ENCODE measurements at places on chromosomes 11 and 22.

DNA sequence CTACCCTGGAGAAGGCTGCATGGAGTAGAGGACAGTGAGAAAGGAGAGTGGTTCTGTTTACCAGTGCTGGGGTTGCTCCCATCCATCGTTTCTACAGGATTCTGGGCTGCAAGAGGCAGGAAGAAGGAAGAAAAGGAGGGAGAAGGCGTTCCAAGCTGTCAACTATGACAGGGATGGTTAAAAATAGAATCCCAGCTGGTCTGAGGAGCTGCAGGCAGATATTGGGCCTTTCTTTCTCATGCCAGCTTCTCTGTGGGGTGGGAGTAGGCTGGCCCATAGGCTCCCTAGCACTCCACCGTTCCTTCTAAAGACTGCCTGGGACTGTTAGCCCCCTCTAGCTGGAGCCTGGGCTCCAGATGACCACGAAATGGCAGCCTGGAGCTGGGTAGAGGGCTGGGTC, 13.6 kb downstream of the CCKBR start:
- no peak for DNase-seq
- H3K4me1 ChIP-seq: peaks cover 14% of the 10 kb centered on the region
- H3K27me3 ChIP-seq: peaks cover 5% of the 10 kb centered on the region
- no peak overlapping the region for H3K4me3 ChIP-seq
- no peak overlapping the region for H3K27ac ChIP-seq
- no peaks in the 10 kb centered on the region for H3K36me3 ChIP-seq

DNA sequence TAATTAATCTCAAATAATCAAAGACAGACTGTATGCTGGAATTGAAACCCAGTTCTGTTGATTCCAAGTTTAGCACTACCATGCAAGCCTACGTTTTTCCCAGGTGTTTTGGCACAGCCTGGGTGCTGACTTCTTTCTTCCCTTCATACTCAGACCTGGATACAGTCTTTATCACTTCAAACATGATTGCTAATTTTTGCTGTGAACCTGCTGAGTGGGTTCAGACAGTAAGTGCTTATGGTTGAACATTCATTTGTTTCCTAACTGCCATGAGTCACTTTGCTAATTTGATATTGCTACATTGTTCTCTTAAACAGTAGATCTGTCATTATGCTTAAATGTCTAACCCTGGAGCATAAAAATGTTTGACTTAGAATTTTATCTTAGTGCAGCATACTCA, 12.2 kb downstream of the PAAF1 start:
- no peak overlapping the region for H3K4me3 ChIP-seq
- peaks cover 31% of the 10 kb centered on the region for H3K36me3 ChIP-seq
- no peak overlapping the region for H3K27ac ChIP-seq
- no peaks in the 10 kb centered on the region for H3K27me3 ChIP-seq
- H3K4me1 ChIP-seq: no peaks in the 10 kb centered on the region

DNA sequence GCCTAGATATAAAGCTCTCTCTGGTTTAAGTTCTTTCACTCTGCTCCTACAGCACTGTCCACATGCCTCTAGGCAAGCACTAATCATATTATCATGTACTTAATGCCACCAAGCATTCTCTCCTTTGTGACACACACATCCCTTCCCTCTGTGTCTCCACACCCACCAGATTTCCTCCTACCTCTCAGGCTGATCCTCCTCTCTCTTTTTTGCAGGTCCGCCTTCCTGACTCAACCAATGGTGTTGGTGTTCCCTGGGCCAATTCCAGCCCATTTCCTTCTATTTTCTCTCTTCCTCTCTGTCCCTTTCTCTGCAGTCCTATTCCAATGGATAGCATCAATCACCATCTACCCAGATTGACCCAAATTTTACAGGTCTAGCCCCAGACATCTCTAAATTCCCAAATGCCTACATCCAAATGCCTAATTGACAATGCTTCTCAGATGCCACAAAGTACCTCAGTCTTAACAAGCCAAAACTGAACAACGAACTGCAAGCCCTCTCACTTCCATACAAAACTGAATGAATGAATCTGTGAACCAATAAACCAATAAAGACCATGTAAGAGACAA, 504 bp upstream of the ZNF215 start:
- H3K4me1 ChIP-seq: peaks cover 9% of the 10 kb centered on the region
- DNase-seq: no peak
- peaks cover 5% of the 10 kb centered on the region for H3K27me3 ChIP-seq
- H3K27ac ChIP-seq: no peak overlapping the region

GRCh38 chr11:2835296-2835695, 50.3 kb downstream of the CDKN1C start:
- no peak for DNase-seq
- no peaks in the 10 kb centered on the region for H3K36me3 ChIP-seq
- H3K4me1 ChIP-seq: no peaks in the 10 kb centered on the region
- H3K27me3 ChIP-seq: no peaks in the 10 kb centered on the region
- H3K27ac ChIP-seq: no peak overlapping the region

- H3K36me3 ChIP-seq: no peaks in the 10 kb centered on the region
- no peak overlapping the region for H3K4me3 ChIP-seq
- no peaks in the 10 kb centered on the region for H3K27me3 ChIP-seq
- no peak overlapping the region for H3K27ac ChIP-seq
- no peak for DNase-seq
Observed at GRCh38 chr11:16839821-16840220, 101.4 kb downstream of the C11orf58 start.

DNA sequence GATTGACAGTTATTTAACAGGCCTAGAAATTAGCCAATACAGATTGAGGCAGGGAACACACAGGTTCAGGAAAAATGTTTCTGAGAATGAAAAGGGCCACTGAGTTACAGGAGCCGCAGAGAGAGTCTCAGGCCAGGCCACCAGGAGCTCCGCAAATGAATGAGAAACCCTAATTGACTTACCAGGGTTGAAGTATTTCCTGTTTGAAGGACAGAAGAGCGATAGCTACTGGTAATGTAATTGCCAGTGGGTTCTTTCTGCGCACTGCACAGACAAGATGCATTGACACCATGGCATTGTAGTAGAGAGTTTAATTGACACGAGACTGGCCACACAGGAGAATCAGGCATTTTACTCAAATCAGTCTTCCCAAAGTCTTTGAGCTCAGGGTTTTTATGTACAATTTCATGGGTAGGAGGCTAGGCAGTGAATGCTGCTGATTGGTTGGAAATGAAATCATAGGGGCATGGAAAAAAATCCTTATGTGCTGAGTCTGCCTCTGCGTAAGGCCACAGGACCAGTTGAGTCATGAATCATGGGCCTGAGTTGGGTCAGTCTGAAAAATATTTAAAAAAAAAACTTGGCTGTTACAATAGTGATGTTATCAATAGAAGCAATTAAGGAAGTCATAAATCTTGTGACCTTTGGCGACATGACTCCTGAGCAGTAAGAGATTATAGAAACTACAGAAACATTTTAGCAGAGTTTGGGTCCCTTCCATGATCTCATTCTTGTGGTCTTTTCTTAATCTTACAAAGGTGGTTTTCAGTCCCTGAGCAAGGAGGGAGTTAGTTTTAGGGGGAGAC, 203.8 kb downstream of the CASP12 start:
- no peak for DNase-seq
- no peak overlapping the region for H3K27ac ChIP-seq
- H3K27me3 ChIP-seq: no peaks in the 10 kb centered on the region
- H3K36me3 ChIP-seq: no peaks in the 10 kb centered on the region

DNA sequence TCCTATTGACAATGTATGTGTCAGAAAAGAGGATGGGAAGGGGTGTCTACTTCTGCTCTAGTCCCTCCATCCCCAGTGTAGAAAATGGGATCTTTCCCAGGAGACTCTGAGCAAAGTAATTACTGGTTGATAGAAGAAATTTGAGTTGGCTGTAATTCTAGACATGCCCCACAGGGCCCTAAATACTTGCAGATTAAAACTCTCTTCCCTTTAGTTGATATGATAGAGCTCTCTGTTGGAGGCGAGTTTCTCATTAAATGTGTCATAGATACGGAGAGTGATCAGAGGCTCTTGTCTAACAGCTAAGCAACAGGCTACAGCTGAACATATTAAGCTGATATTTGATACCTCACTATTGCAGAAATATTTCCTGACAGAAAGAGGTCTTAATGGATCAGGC, 32.9 kb downstream of the OR52E1 start:
- H3K36me3 ChIP-seq: no peaks in the 10 kb centered on the region
- H3K27me3 ChIP-seq: no peaks in the 10 kb centered on the region
- no peak overlapping the region for H3K4me3 ChIP-seq
- H3K4me1 ChIP-seq: no peaks in the 10 kb centered on the region

DNA sequence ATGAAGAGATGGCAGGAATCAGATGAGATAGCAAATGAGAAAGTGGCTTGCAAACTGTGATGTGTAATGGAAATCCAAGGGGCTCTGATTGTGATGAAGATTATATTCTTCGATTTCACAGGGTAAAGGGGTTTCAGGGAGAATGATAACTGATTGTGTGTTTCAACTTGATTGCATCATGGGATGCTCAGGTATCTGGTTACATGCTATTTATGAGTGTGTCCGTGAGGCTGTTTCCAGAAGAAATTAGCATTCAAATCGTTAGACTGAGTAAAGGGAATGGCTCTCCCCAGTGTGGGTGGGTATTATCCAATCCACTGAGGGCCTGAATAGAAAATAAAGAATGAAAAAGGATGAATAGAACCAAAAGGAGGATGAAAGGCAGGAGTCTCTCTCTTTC, 278.7 kb upstream of the LARGE1 start:
- DNase-seq: no peak
- no peak overlapping the region for H3K27ac ChIP-seq
- no peaks in the 10 kb centered on the region for H3K4me1 ChIP-seq
- H3K27me3 ChIP-seq: no peaks in the 10 kb centered on the region

GRCh38 chr11:60994541-60995080, 23.1 kb downstream of the CD6 start:
- no peaks in the 10 kb centered on the region for H3K27me3 ChIP-seq
- H3K36me3 ChIP-seq: no peaks in the 10 kb centered on the region
- peak; percentile 47 for DNase-seq
- H3K4me1 ChIP-seq: peaks cover 23% of the 10 kb centered on the region
- H3K4me3 ChIP-seq: no peak overlapping the region
- H3K27ac ChIP-seq: peak overlapping the region; percentile 42

DNA sequence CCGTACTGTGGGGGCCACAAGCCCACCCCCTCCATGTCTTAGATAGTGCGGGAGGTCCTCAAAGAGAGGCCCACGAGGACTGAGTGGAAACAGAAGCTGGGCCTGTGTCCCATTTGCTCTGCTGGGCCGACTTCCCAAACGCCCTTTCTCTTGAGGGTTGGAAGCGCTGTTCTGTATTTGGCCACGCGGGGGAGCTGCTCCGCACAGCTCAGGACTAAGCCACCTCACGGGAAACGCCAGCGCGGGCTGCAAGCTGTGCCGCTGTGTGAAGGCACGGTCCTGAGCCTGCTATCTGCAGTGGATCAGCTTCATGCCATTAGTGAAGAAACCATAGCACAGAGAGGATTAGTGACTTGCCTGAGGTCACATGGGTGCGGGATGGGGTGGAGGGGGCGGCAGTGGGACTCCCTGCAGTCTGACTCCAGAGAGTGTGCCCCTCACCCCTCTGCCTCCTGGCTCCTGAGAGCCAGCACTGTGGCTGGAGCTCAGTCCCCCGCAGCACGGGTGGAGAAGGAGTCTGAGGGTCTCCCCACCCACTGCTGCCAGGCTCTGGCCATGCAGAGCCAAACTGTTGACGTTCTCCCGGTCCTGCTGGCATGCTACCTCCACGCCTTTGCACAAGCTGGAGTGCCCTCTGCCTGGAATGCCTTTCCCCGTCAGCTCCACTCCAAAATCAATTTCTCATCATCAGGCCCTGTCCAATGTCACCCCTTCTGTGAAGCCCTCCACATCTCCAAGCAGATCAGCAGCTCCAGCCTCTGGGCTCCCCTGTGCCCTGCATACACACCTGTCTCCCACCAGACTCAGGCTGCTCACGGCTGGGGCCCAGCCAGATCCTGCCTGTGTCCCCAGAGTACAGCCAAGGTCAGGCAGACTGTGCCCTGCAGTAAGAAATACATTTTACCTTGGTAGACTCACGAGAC, 51.5 kb upstream of the LRRC32 start:
- peak; percentile 68 for DNase-seq
- H3K36me3 ChIP-seq: no peaks in the 10 kb centered on the region
- H3K27me3 ChIP-seq: peaks cover 7% of the 10 kb centered on the region

GRCh38 chr22:32050678-32051515, 7.8 kb downstream of the SLC5A1 start:
- no peak for DNase-seq
- H3K27ac ChIP-seq: no peak overlapping the region

DNA sequence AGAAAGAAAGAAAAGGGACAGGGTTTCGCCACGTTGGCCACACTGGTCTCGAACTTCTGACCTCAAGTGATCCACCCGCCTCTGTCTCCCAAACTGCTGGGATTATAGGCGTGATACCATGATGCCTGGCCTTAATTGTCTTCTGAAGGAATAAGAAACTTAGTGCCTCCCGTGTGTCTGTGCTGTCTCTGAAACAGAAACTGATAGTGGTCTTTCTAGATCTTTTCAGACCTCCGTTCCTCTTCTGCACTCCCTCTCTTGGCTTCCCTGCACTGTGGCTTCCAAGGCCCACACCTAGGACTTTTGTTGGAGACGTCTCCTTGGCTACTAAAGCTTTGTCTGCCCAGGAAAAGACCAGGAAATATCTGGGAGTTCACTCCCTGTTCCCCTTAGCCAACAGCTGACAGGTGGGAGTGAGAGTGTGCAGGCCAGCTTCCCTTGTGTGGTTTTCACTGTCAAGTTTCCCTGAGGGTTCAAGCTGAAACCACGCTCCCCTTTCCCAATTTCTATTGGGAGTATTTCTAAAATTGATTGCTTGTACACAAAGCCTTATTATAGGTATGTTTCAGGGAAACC, 10.1 kb upstream of the HTR3B start:
- no peaks in the 10 kb centered on the region for H3K36me3 ChIP-seq
- no peak overlapping the region for H3K27ac ChIP-seq
- no peaks in the 10 kb centered on the region for H3K27me3 ChIP-seq
- no peaks in the 10 kb centered on the region for H3K4me1 ChIP-seq
- no peak for DNase-seq

GRCh38 chr22:17475318-17476230, 87.7 kb upstream of the SLC25A18 start:
- H3K4me1 ChIP-seq: no peaks in the 10 kb centered on the region
- H3K4me3 ChIP-seq: no peak overlapping the region
- no peak for DNase-seq
- no peaks in the 10 kb centered on the region for H3K27me3 ChIP-seq
- no peaks in the 10 kb centered on the region for H3K36me3 ChIP-seq

- no peaks in the 10 kb centered on the region for H3K36me3 ChIP-seq
- H3K27ac ChIP-seq: no peak overlapping the region
- peaks cover 5% of the 10 kb centered on the region for H3K4me1 ChIP-seq
- no peak for DNase-seq
Observed at GRCh38 chr22:28299309-28299708, 380.3 kb upstream of the PITPNB start.

- no peak overlapping the region for H3K4me3 ChIP-seq
- H3K27me3 ChIP-seq: no peaks in the 10 kb centered on the region
- no peak overlapping the region for H3K27ac ChIP-seq
- H3K4me1 ChIP-seq: peaks cover 23% of the 10 kb centered on the region
- DNase-seq: peak; percentile 4
Observed at GRCh38 chr11:2289859-2290258, 11.9 kb downstream of the C11orf21 start.
